Right atrium auricular region (tissue), 2 donors: ENCODE measurements at places on chromosomes 2 and 18.

DNA sequence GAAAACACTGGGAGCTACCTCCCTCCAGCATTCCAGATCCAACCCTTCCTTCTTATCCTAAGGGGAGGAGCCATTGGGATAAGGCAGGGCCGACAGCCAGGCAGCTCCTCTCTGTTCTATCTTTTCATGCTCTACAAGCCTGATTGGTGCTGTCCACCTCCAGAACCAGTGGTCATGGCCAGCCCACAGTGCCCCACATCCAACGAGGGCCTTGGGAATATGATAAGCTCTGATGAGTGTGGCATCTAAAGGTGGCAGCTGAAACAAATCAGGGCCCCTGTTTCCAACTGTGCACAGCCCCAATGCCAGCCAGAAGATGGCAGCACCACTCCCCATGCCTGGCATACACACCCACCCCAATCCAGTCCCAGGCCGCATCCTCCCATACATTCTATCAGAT lies 329.3 kb downstream of the C1D start:
- H3K36me3 ChIP-seq: no peaks in the 10 kb centered on the region
- no peak overlapping the region for H3K4me3 ChIP-seq

GRCh38 chr2:217370391-217370790 lies 510.5 kb upstream of the TNP1 start:
- no peaks in the 10 kb centered on the region for H3K27me3 ChIP-seq
- H3K4me3 ChIP-seq: no peak overlapping the region
- no peak for DNase-seq

DNA sequence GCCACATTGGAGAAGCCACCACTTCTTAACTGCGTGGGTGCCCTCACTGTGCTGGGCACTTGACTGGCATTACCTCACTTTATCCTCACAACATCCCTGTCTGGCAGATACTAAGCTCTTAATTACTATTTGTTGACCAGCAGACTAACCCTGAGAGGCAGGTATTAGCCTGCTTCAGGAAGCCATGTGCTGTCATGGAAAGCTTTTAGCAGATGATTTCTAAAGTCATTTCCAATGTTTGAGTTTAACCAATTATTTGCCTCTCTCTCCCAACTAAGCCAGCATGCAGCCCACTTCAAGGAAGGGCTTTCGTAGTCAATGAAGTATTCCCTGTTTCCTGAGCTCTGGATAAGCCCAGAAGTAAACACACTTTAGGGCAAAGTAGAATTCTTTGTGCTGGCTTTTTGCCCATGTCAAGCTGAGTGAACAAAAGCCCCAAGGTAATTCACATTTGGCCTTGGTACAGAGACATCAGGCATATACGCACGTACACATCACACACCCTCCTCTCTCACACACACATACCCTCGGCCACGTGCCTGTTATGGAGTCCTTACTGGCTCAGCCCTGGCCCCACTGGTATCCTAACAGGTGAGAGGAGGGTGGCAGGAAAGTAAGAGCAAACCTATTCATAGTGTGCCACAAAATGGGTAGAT lies 108.6 kb downstream of the C1D start:
- H3K4me3 ChIP-seq: no peak overlapping the region
- DNase-seq: no peak
- no peaks in the 10 kb centered on the region for H3K36me3 ChIP-seq
- no peak overlapping the region for H3K27ac ChIP-seq
- H3K27me3 ChIP-seq: no peaks in the 10 kb centered on the region
- no peaks in the 10 kb centered on the region for H3K4me1 ChIP-seq

- DNase-seq: no peak
- no peak overlapping the region for H3K4me3 ChIP-seq
- peaks cover 4% of the 10 kb centered on the region for H3K36me3 ChIP-seq
- H3K4me1 ChIP-seq: no peaks in the 10 kb centered on the region
- H3K27ac ChIP-seq: no peak overlapping the region
Observed at GRCh38 chr2:196131384-196131937, 39.9 kb downstream of the STK17B start.

DNA sequence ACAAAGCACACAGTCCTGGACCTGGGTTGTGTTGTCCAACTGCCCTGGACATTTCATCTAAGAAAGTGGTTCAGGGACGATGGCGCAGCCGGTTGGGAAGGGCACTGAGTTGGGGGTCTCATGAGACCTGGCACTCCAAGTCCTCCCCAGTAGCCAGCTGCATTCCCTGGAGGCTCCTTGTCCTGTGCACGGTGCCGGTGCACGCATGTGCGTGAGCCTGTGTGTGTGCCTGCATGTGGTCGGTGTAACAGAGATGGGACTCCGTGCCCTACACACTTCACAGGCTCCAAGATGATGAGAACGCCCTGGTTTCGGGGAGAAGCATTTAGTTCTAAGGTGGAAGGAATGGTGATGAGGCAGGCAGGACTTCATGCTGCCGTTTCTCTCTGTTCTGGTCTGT lies 124.9 kb upstream of the PXDN start:
- H3K4me1 ChIP-seq: no peaks in the 10 kb centered on the region
- no peak for DNase-seq
- no peaks in the 10 kb centered on the region for H3K27me3 ChIP-seq

DNA sequence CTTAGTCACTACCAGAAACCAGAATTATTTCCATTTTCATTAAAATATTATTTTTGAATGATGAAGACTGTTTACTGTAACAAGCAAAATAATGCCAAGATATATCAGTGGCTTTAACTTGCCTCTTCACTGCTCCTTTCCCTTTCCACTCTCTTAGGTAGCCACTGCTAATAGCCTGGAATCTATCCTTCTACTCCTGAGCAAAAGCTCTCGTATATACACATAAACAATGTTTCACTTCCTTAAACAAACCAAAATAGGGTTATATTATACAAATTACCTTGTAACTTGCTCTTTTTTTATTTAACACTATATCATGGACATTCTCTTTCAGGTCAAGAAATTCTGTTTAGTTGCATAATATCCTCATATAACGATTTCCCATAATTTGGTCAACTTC lies 20.8 kb downstream of the IMMT start:
- no peak overlapping the region for H3K4me3 ChIP-seq
- no peak for DNase-seq
- H3K27ac ChIP-seq: no peak overlapping the region
- no peaks in the 10 kb centered on the region for H3K27me3 ChIP-seq
- H3K36me3 ChIP-seq: peaks cover 60% of the 10 kb centered on the region

DNA sequence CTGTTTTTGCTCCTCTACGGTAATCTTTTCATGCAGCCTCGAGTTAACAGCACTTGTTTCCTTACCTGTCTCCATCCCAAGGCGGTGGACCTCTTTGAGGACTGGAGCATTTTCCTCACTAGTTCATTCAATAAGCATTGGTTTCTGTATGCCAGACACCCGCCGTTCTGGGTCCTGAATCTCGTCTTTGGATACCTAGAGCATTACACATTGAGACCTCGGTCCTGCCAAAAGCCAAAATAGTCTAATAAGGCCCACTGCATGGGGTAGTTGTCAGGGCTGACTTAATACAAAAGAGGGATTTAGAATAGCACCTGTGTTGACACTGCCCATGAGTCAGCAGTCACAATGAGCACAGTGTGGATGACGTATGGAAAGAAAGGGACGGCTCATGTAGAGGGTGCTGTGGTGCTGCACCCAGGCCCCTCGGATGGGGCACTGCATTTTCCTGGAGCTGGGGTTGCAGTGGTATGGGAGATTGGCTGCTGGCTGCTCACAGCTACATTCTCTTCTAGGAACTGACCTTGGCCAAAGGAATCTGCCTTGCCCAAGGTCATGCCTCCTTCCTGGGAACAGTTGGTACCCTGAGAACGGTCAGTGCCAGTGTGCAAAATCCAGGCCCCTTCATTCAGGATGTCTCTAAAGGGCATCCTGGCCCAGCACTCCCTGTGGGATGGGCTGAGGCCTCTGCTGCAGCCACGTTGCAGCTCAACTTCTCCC lies 126.9 kb upstream of the NCK2 start:
- H3K36me3 ChIP-seq: no peaks in the 10 kb centered on the region
- DNase-seq: no peak

GRCh38 chr2:110940376-110940910 lies 180.3 kb upstream of the BCL2L11 start:
- no peaks in the 10 kb centered on the region for H3K36me3 ChIP-seq
- no peak for DNase-seq
- no peak overlapping the region for H3K4me3 ChIP-seq

DNA sequence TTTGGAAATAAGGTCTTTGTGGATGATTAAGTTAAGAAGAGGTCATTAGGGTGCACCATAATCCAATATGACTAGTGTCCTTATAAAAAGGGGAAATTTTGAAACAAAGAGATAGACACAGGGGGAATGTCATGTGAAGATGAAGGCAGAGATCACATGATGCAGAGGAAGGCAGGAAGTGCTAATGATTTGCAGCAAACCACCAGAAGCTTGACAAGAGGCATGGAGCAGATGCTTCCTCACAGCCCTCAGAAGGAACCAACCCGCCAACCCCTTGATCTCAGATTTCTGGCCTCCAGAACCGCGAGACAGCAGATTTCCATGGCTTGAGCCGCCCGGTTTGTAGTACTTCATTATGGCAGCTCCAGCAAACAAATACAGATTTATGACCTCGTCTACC lies 17.4 kb upstream of the SMARCAL1 start:
- no peaks in the 10 kb centered on the region for H3K36me3 ChIP-seq
- no peaks in the 10 kb centered on the region for H3K4me1 ChIP-seq
- no peak for DNase-seq
- no peak overlapping the region for H3K4me3 ChIP-seq
- H3K27me3 ChIP-seq: no peaks in the 10 kb centered on the region
- H3K27ac ChIP-seq: no peak overlapping the region

GRCh38 chr2:74385396-74385795 lies 5.3 kb upstream of the DCTN1 start:
- no peaks in the 10 kb centered on the region for H3K36me3 ChIP-seq
- no peaks in the 10 kb centered on the region for H3K27me3 ChIP-seq
- H3K4me1 ChIP-seq: peaks cover 84% of the 10 kb centered on the region
- no peak for DNase-seq
- no peak overlapping the region for H3K4me3 ChIP-seq

DNA sequence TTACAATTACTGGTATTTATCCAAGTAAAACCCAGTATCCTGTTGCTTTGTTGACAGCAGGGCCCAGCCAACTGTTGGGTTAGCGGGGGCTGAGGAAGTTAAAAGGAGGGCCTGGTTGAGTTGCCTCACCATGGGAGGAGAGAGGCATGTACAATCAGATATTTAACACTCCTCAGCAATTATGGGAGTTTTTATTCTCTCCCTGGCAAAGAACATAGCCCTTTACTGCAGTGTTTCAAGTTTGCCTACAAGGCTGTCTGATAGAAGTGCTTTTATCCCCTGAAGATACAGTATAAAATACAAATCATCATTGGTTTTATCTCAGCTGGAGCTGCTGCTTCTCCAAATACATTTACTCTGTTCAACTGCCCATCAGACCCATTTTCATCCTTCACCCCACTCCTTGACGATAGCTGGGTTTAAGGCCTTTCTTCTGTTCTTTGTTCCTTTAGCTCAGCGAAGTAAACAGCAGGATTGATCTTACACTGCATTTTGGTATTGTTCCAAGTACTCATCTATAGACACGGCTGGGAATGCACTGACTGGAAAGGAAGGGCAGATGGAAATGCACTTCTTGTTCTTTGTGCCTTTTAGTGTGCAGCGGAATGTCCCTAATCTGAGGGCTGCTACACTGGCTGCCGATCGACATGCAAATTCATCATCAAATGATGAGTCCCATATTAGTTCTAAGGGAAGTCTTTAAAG lies 402.5 kb upstream of the SPRED2 start:
- H3K4me3 ChIP-seq: no peak overlapping the region
- no peak for DNase-seq
- H3K27me3 ChIP-seq: no peaks in the 10 kb centered on the region
- H3K36me3 ChIP-seq: no peaks in the 10 kb centered on the region

DNA sequence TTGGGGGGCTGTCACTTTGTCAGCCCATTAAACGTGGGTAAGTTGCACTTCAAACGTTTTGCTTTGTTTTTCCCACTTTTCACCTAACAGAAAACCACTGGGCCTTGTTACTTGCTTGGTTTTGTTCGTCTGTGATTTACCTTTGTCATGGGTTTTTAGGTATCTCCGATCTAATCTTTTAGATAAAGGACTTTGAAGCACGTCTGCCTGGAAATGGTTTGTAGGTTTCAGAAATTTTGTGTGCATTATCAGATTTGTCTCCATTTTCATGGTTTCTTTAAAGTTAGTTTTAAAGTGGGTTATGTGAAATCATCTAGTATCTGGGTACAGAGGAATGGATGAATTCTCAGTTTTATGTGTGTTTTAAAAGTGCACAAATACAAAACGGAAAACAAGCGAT lies 6.4 kb downstream of the CTDP1 start:
- no peak overlapping the region for H3K4me3 ChIP-seq
- H3K36me3 ChIP-seq: no peaks in the 10 kb centered on the region
- no peak overlapping the region for H3K27ac ChIP-seq
- no peaks in the 10 kb centered on the region for H3K27me3 ChIP-seq
- H3K4me1 ChIP-seq: no peaks in the 10 kb centered on the region
- no peak for DNase-seq

- H3K4me3 ChIP-seq: no peak overlapping the region
- H3K27ac ChIP-seq: no peak overlapping the region
- H3K36me3 ChIP-seq: no peaks in the 10 kb centered on the region
- no peaks in the 10 kb centered on the region for H3K27me3 ChIP-seq
- no peak for DNase-seq
Observed at GRCh38 chr2:172445851-172446250, 18.5 kb downstream of the ITGA6 start.

DNA sequence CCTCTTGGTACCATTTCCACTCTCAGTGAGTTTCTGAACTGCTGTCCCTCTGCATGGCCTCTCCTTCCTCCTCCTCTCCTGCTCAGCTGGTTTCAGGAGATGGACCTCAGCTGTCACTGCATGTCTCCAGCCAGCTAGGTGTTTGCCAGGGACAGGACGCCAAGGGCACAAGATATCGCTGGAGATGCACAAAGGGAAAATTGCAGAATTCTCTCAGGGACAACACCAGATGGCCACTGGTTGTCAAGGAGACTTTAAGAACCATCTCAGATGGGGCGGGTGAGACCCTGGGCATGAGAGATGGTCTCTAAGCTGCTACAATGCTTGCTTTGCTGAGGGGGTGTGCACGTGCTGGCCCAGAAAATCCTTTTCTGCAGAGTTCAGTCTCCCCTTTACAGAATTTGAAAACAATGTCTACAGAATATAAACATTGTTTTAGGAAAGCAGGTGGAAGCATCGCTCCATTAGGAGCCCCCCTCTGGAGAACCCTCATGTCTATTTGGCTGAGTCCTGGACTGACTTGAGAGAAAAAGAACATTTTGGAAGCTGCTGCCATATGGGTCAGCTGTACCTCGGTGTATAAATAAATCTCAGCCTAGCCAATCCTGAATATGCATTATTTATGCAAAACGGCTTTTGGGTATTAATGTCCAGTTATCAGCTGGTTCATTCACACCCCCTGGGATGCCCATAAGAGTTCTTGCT lies 57.8 kb upstream of the SPP2 start:
- H3K27me3 ChIP-seq: no peaks in the 10 kb centered on the region
- H3K4me3 ChIP-seq: no peak overlapping the region
- no peak for DNase-seq
- H3K4me1 ChIP-seq: no peaks in the 10 kb centered on the region
- H3K36me3 ChIP-seq: no peaks in the 10 kb centered on the region

GRCh38 chr2:28629910-28630309 lies 121.7 kb upstream of the PPP1CB start:
- DNase-seq: no peak
- no peaks in the 10 kb centered on the region for H3K36me3 ChIP-seq
- H3K4me3 ChIP-seq: no peak overlapping the region

- H3K27me3 ChIP-seq: no peaks in the 10 kb centered on the region
- H3K4me1 ChIP-seq: no peaks in the 10 kb centered on the region
- no peaks in the 10 kb centered on the region for H3K36me3 ChIP-seq
- no peak for DNase-seq
- H3K4me3 ChIP-seq: no peak overlapping the region
- H3K27ac ChIP-seq: no peak overlapping the region
Observed at GRCh38 chr18:80252136-80252535, 4.8 kb upstream of the PARD6G start.
